ENCODE measurements at places on chromosomes 12 and 14. TPM values are rescaled to one million over a fixed set of nuclear protein-coding genes. Genes with fewer than 3 reads are reported as not detected.

Gene TMPO
- total RNA-seq: 34.1 TPM

Gene KRT74
- total RNA-seq: 0.13 TPM

Gene SYNDIG1L
- under 0.01 TPM for total RNA-seq

Gene REM2
- under 0.01 TPM for total RNA-seq

- peak; percentile 67 for DNase-seq
These were observed 58.9 kb downstream of the FBXO34 start for GRCh38 chr14:55329999-55330710.

DNA sequence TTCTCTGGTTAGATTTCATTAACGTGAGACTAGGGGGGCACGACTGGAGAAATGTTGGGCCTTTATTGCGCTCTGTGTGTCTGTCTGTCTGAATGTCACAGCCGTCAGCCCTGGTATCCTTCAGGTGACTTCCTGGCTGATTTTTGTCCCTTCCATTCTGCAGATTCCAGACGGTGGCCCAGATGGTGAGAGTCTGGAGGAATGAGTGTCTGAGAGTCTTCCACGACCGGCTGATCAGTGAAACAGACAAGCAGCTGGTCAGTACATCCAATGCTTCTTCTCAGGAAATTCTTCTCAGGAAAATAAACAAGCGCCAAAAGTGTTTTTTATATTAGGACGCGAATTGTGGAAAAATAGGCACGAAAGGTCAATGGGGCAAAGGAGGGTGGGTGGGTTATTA lies 93.5 kb downstream of the CCDC92 start:
- DNase-seq: no peak

DNA sequence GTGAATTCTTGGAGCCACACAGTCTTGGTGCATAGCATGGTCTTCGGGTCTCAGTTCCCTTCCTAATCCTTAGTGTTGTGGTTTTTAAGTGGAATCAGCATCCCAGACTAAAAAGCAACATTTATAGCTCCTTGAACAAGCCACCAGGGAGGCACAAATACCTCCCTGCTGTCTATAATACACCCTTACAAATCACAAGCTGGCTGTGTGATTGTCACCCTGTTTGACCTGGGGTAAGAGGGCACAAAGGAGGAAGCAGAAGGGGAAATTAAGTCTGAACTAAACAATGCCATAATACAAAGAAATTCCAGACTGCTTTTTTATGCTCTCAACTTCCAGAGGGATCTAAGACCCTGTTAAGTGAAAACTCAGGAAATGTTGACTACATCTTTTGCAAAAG lies 7.7 kb upstream of the MMP19 start:
- no peak for DNase-seq

GRCh38 chr14:77318006-77318553 lies 2.6 kb downstream of the POMT2 start:
- no peak for DNase-seq

GRCh38 chr14:22542360-22542759 lies 46.7 kb downstream of the DAD1 start:
- DNase-seq: peak; percentile 40

- no peak for DNase-seq
These were observed 242.3 kb downstream of the NRXN3 start for GRCh38 chr14:78412475-78412874.

GRCh38 chr12:57803319-57803893 lies 15.1 kb downstream of the AVIL start:
- DNase-seq: peak; percentile 35

DNA sequence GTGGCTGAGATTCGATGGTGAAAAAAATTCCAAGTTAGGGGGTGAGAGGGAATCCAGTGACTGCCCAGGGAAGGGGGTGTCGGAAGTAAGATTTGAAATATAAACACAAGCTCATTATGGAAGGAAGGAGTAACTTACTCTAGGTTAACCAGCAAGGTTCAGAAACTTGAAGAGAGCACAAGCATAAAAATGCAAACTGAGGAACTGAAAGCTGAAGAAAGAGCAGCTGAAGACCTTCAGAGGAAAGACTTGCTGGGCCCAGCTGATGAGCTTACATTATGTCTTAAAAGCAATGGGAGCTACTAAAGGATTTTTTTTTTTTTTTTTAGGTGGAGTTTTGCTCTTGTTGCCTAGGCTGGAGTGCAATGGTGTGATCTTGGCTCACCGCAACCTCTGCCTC lies 189.7 kb upstream of the GRIN2B start:
- no peak for DNase-seq

DNA sequence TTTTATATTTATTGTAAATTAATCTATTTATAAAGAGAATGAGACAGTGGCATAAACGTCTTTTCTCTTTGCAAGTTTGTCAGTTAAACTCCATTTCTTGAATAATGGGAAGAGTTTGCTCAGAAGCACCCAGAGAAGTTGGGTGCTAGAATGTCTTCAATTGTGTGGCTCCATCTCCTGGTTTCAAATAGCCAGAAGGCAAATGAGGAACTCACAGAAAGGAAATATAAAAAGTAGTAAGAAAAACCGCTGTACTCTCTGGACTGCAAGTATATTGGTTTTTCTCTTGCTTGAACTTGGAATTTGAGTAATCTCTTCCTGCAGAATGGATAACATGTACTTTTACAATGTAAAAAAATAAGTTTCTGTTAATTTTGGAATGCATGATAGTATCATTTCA lies 217.5 kb downstream of the DPY19L2 start:
- no peak for DNase-seq
